ENCODE measurements at places on chromosomes 11 and 22.

DNA sequence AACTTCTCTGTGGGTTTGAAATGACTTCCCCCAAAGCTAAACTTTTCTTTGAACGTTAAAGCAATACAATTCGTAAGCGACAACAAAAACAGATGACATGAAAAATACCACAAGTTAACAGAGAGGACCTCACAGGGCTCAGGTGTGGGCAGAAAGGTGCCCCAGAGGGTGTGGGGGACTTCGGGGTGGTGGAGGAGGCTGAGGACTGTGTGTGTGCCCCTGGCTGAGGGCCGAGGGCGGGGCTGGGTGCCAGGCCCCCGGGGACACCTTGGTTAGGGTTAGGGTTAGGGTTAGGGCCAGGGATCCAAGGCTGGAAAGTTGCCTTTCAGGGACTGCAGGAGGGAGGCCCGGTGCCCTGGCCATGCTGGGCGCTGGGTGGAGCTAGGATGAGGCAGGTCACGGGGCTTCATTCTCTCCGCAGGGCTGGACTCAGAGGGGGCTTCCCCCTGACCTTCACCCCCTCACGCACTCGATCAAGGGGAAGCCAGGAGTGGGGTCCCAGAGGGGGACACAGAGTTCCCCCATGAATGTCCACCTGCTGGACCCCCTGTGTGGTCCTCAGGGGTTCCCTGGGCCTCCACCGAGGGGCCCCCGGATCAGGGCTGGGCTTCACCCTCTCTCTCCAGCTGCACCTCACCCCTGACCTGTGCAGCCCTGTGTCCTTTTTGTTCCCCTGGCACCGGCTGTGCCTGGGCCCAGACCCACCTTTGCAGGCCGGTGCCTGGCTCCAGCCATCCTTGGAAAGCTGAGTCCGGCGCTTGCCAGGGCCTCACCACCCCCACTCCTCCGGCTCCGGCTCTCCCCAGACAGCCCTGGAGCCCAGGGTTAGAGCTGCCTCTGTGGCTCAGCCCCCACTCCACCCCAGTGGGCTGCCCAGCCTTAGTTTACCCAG lies 7.0 kb downstream of the TNNI2 start:
- DNase-seq = no peak

DNA sequence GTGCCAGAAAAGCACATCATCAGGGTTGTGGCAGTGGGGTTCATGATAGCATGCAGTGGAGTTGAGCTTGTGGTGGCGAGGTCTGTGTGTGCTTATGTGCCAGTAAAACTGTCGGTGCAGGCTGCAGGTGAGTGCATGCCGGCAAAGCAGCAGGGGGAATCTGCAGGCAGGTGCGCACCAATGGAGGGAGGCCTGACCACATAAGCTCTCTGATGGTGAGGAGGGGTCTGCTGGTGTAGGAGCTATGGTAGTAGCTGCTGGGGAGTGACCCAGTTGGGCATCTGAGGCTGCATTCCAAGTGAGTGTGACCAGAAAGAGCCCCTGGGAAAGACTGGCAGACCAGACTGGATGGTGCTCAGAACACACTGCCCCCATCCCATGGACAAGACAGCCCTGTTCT lies 121.5 kb downstream of the CNTN5 start:
- DNase-seq = no peak

- no peak for DNase-seq
These were observed at the start of gene OR4C11 for GRCh38 chr11:55607545-55607944. Gene OR4C11, minus strand, starts transcription at chr11:55607645. Its CDS starts 3,272 bp downstream, at chr11:55604373.

GRCh38 chr22:39524089-39524752 lies 3.9 kb downstream of the ATF4 start:
- DNase-seq = no peak

DNA sequence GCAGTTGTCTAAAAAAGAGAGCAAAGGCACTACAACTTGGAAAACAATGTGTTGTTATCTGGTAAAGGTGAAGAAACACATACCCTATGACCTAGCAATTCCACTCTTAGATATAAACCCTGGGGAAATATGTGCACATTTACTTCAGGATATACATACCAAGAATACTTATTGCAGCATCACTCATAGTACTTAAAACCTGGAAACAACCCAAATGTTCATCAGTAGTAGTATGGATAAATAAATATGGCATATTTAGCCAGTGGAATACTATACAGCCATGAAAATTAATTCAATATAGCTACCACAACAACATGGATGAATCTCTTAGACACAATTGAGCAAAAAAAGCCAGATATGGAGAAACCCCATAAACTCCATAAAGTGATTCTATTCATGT lies 26.1 kb upstream of the MICAL2 start:
- DNase-seq = no peak

DNA sequence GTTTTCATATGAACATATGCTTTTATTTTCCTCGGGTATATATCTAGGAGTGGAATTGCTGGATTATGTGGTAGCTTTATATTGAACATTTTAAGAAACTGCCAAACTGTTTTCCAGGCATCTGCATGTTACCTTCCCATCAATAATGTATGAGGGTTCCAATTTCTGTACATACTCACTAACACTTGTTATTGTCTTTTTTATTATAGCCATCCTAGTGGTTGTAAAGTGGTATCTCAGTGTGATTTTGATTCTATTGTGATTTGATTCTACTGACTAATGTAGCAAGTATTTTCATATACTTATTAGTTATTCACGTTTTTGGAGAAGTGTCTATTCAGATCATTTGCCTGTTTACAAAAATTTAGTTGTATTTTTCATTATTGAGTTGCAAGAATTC lies 2.0 kb downstream of the ANO5 start:
- no peak for DNase-seq

DNA sequence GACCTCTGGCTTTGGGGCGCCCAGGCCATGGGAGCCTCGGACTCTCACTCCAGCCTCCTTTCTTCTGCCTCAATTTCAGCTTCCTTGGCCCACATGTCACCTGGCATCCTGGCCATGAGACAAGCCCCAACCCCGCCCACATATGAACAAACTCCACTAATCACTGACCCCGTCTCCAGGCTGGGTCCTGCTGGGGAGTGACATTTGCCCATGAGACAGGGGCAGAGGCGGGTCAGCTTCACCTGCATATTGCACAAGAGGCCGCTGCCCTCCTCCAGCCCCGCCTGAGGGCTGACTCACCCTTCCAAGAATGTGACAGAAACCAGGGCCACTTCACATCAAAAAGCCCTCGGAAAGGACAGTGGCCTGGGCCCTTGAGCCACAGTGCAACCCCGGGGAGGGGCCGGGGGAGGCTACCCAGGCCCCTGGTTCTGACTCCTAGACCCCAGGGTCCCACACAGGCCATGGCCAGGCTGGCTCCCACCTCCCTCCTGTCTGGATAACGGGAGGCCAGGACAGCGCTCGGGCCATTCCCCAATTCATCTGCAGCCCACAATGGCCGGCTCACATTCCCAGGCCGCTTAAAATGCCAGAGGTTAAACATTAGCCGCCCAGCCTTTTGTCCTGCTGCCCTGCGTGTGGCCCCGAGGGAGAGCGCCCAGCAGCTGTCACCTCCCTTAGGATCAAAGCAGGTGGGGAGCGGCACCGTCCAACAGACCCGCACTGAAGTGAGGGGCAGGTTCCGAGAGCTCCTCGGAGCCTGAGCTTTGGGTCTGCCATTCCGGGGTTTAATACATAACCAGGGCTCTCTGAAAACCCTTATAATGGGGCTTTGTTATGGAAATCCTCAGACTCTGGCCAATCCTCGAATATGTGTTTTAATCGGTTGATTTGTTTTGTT lies 42.3 kb downstream of the TRMU start:
- DNase-seq = peak; percentile 22

DNA sequence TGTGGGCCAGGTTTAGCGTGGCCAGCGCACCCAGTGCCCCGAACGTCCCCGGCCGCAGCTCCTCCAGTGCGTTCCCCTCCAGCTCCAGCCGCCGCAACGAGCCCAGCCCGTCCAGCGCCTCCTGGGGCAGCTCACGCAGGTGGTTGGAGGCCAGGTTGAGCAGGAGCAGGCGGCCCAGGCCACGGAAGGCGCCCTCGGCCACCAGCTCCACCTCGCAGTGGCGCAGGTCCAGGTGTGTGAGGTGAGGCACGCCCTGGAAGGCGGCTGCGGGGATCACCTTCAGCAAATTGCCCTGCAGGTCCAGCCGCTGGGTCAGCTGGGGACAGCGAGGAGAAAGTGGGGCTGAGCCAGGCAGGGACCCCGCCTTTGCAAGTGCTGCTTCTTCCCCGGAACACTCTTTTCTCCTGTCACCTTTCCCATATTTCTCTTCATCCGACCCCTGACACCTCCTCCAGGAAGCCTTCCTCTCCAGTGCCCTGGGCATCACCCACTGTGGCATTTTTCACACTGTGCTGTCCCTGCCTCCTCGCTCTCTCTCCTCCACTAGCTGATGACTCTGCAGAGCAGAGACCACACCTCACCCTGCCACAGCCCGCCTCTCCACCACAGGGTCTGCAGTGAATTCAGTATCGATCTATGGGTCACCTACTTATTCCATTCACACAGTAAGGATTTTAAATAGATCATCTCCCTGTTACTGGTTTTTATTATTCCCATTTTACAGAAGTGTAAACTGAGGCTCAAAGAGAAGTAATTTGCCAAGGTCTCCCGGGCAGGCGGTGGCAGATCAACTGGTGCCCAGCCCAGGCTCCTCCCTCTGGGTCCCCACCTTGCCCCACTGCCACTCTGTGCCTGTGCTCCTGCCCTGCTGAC lies 1.9 kb downstream of the CHADL start:
- no peak for DNase-seq

GRCh38 chr22:50542416-50542927 lies 3.2 kb upstream of the KLHDC7B start:
- DNase-seq = no peak

- DNase-seq = no peak
These were observed 21.0 kb downstream of the NNMT start for GRCh38 chr11:114316980-114317786.
